ENCODE measurements at places on chromosomes 7 and 10.
A peak's percentile ranks its signal among the peaks of the same experiment; 100 is the strongest.

DNA sequence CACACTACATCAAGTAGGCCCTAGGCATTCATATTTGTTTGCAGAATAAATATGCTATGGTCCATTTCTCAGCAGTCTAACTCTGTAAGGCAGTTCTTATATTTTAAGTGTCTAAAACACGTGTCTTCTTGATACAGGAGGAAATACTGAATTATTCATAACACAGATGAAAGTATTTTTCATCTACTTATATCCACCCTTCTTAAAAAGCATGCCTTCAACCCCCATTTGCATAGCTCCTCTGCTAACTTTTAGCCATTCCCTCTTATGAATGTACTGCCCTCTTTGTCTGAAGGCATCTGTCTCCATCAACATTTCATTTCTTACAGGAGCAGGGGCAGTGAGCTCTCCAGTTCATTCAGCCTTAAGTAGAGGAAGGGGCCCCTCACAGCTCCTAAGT is 57.7 kb downstream of the ZFAND4 start:
- no peak for DNase-seq

DNA sequence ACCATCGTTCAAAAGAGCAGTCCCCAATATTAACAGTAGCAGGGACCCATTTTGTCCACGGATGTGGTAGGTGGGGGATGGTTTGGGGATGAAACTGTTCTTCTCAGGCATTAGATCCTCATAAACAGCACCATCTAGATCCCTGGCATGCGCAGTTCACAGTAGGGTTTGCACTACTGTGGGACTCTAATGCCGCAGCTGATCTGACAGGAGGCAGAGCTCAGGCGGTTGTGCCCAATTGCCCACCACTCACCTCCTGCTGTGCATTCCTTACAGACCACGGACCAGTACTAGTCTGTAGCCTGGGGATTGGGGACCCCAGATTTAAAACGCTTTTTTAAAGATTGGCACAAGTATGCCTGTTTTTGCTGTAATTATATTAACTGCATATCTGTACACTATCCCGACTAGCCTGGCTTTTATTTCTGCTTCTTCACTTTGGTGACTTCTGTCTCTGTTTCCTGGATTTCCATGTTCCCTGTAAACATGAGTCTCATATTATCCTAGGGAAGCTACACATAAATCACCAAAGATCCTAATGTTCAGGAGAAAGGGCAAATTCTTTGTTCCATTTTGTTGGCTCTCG is 163.3 kb upstream of the AKR1E2 start:
- no peak for DNase-seq

DNA sequence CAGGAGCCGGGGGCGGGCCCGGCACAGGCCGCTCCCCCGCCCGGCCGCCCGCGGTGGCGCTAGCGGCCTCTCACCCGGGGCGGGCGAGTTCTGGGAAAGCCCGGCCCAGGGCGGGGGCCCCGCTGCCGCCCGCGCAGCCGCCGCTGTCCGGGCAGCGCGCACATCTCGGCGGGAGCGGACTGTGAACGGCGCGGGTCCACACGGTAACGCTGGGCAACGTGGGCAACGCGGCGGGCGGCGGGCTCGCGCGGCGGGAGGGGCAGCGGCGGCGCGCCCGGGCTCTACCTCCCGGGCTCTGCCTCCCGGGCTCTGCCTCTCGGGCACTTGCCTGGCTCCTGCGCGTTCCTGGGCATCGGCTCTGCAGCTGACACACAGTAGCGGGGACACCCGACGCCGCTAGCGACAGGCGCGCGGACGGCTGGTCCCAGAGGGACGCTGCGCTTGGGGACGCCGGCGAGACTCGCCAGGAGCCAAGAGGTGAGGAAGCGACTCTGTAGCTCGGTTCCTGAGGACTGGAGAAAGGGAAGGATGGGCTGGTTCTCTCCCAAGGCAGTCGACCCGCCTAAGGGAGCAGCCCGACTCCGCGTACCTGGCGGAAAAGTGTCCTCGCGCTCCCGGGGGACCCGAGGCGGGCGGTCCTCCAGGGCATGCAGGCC is at the start of gene PLCE1:
PLCE1 (plus strand) TSS at position 150 of the 656 bp plus-strand sequence. CDS start 37,116 bp downstream, outside the sequence.
- no peak for DNase-seq

DNA sequence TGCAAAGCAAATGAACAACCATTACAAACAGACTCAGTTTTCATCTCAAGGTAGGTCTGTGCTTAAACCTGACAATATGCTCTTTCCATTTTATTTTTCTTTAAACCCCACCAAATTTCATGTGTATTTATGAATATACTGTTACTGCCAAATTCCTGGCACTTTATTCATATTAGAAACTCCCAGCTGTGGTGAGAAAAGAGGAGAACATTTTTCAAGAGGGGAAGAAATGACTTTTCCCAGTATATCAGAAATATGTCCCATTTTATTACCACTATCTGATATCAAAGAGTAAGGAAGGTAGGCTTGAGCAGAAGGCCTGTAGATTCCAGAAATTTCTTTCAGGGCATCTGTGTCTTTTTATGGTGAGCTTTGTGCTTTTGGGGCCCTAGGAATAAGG is 189.6 kb downstream of the ADAM12 start:
- no peak for DNase-seq

GRCh38 chr7:15561835-15562234 is at the start of gene AGMO:
TSS of gene AGMO (minus strand) at chr7:15562015.
- DNase-seq, result no peak

DNA sequence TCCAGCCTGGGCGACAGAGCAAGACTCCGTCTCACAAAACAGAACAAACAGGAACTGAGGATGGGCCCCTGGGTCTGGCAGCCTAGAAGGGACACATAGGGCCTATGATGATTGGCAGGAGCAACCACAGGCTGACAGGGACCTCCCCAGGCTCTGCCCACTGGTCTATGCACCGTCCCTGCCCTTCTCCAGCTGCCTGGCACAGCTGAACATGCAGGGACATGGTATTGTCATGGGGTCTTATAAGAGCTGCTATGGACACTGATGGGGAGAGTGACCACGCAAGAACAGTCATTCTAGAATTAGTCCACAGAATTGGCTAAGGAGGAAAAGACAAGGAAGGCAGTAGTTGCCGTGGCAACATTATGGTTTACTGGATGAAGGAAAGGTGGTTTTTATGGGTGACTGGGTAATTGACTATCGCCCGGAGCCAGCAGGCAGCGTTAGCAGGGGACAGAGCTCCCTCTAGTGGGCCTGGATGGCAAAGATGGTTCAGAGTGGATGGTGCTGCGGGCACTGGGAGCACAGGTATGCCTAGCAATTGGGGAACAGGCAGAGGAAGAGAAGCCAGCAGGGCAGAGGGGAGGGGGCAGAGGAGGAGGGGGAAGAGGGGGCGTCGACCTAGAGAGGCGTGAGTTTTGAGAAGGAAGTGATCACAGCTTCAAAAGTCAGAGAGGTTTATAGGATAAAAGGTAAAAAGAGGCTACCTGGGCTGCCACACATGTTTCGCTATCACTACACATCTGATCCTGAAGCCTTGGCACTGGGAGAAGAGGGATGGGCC is 7.8 kb upstream of the TRIM56 start:
- peak; percentile 73 for DNase-seq
